Thyroid gland (tissue), 4 donors: ENCODE measurements at places on chromosomes 1 and 21. TPM values are rescaled to one million over a fixed set of nuclear protein-coding genes. Genes with fewer than 3 reads are reported as not detected.

TIE1 gene
- total RNA-seq: 56.3 TPM

MFAP2 gene
- 6.0 TPM for total RNA-seq

SLFNL1 gene
- 0.81 TPM for total RNA-seq

- no peak for DNase-seq
Observed at GRCh38 chr21:45854690-45855247, 126.8 kb upstream of the COL6A1 start.

GRCh38 chr1:176141449-176141848 lies 65.6 kb downstream of the COP1 start:
- no peak for DNase-seq

GRCh38 chr1:215479567-215479966 lies 87.5 kb upstream of the KCTD3 start:
- DNase-seq: no peak
